NB4 (cell line): ENCODE measurements at places on chromosomes 7 and 10.

GRCh38 chr10:74500816-74501215, 325.6 kb upstream of the KAT6B start:
- no peak for DNase-seq

GRCh38 chr10:3135006-3135405, 37.6 kb downstream of the PITRM1 start:
- no peak for DNase-seq

GRCh38 chr10:125284875-125285597, 124.7 kb upstream of the CTBP2 start:
- peak; percentile 49 for DNase-seq

DNA sequence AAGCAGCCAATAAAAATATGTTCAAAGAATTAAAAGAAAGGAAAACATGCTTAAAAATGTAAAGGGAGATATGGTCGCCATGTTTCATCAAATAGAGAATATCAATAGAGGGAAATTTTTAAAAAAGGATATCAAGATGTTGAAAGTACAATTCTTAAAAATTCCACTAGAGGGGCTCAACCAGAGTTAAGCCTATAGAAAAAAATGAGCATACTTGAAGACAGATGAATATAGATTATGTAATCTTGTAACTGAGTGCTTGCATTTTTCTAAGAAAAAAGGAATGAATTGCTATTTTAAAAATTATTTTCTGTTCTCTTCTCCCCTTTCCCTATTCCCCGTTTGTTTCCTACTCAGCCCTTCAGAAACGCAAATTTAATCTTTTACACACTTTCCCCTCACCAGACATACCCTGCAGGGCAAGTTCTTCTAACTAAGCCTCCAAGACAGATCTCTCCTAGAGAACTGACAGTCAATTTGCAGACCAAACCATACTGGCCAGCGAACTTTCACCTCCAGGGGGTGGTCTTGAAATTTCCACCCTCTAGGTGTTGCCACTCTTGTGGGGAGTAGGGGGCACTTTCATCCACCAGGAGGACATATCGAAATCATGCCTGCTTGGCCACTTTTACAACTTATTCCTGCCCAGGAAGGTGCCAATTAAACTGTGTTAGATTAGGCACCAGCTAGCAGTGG, 67.7 kb downstream of the NSUN6 start:
- peak; percentile 30 for DNase-seq

- no peak for DNase-seq
These were observed 19.3 kb downstream of the NEURL1 start for GRCh38 chr10:103512591-103513379.

- DNase-seq, result peak; percentile 78
These were observed 989 bp downstream of the SRPK2 start for GRCh38 chr7:105387508-105388355.
